ENCODE measurements at places on chromosomes 11 and 22.

DNA sequence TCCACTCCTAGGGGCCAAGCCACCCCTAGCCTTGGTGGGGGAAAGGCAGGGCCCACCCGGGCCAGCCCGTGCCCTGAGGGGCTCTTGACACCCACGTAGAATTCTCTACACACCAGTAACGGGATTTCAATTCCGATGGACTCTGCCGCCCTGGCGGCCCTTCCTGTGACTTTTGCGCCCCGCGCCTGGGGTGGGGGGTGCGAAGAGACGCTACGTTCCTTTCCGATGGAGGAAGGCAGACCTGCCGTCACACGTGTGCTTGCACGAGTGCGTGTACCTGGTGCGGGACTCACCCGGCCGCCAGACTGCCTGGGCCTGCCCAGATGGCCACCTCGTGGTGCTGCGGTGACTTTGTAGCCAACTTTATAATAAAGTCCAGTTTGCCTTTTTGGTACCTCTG lies 5.5 kb downstream of the NPAS4 start:
- H3K4me1 ChIP-seq = no peaks in the 10 kb centered on the region
- no peaks in the 10 kb centered on the region for H3K27me3 ChIP-seq
- DNase-seq = no peak
- no peak overlapping the region for H3K27ac ChIP-seq
- H3K36me3 ChIP-seq = no peaks in the 10 kb centered on the region

- no peak overlapping the region for H3K4me3 ChIP-seq
- H3K27ac ChIP-seq = no peak overlapping the region
- H3K27me3 ChIP-seq = no peaks in the 10 kb centered on the region
- peaks cover 2% of the 10 kb centered on the region for H3K36me3 ChIP-seq
Measured at GRCh38 chr11:108897071-108897481, 232.2 kb downstream of the DDX10 start.

GRCh38 chr11:109785714-109786113 lies 307.5 kb upstream of the ZC3H12C start:
- no peaks in the 10 kb centered on the region for H3K27me3 ChIP-seq
- no peaks in the 10 kb centered on the region for H3K36me3 ChIP-seq
- no peak for DNase-seq
- H3K4me1 ChIP-seq = no peaks in the 10 kb centered on the region

DNA sequence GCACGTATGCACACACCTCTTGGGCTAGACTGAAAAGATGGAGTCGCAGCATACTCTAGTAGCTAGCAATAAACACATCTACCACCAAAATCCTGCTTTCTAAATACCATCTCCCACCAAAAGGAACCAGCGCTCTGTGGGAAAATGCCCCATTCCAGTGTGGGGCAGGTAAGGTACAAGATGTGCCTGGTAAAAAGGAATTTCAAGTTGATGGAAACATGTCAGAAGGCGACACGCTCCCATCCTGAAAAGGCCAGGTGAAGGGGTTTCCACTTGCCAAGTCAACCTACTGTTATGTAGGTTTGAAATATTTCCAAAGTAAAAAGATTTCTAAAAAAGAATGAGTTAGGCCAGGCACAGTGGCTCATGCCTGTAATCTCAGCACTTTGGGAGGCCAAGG lies 8.8 kb downstream of the DGCR2 start:
- no peak overlapping the region for H3K27ac ChIP-seq
- no peak for DNase-seq
- no peaks in the 10 kb centered on the region for H3K36me3 ChIP-seq
- no peak overlapping the region for H3K4me3 ChIP-seq
- H3K4me1 ChIP-seq = peaks cover 71% of the 10 kb centered on the region

DNA sequence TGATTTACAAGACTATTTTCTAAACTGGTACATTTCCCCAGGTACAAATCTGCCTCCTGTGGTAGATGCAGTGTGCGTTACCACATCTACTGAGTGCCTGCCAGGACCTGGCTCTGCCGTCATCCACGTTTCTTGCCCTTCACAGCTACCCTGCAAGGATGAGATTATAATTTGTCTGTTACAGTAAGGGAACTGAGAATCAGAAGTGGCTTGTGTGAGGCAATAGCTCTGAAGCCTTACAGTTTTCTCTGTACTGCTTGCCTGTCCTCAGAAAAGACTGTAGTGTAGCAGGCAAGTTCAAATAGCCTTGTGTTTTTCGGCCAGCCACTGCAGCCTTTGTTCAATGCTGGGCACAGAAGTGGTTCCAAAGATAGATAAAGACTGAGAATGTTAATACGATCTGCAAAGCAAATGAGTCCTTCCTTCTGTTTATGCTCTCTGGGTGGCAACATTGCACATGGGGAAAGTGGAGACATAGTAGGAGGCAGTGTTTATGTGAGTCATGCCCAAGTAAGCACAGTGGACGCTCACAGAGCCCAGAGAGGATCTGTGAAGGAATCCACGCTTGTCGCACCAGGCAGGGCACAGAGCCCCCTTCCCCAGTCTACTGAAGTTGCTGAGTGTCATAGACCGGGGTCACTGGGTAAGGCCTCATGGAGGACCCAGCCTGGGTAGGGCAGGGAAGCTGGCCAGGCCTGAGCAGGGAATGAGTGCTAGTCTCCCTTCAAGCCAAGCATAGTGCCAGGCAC lies 49.1 kb downstream of the MICAL2 start:
- no peak overlapping the region for H3K4me3 ChIP-seq
- no peaks in the 10 kb centered on the region for H3K27me3 ChIP-seq
- DNase-seq = no peak
- peaks cover 6% of the 10 kb centered on the region for H3K36me3 ChIP-seq

DNA sequence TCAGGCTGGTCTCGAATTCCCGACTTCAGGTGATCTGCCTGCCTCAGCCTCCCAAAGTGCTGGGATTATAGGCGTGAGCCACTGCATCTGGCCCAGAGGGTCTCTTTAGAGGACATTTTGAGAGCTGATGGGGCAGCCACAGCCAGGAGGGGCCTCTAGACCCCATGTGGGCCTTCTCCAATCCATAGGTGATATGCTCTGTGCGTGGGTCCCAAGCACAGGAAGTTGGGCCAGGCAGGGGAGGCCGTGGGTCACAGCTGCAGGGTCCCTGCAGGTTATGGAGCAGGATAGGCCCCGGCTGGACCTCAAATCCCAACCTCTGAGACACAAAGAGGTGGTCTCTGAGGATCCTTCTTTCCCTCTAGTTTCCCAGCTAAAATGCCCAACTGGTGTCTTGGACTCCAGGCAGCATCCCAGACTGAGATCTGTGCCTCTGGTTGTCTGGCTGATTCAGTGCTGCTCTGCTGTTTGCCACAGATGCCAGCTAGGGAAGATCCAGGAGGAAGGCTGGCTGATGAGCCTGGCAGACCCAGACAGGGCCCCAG lies 1.5 kb downstream of the LRRC75B start:
- H3K4me1 ChIP-seq = peaks cover 5% of the 10 kb centered on the region
- peak overlapping the region; percentile 21 for H3K4me3 ChIP-seq
- no peak for DNase-seq
- H3K36me3 ChIP-seq = no peaks in the 10 kb centered on the region
- no peaks in the 10 kb centered on the region for H3K27me3 ChIP-seq
- no peak overlapping the region for H3K27ac ChIP-seq

DNA sequence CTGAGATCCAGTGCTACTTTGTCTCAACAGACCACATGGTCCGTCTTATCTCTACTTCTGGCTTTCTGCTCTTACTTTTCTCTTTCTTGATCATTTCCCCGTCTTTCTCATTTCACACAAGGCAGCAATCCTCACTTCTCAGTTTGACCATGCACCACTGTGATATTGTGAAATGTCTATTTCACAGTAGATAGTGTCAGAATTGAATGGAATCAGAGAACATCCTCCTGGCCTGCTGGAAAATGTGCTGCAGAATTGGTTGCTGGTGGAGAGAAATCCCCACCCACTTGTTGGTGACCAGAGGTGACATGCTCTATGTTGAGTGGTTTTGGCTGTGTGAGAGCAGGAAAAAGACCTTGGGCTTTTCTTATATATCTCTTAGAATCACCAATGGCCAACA lies 57.8 kb upstream of the RCN1 start:
- no peak overlapping the region for H3K27ac ChIP-seq
- peaks cover 2% of the 10 kb centered on the region for H3K36me3 ChIP-seq
- no peak for DNase-seq
- peaks cover 64% of the 10 kb centered on the region for H3K27me3 ChIP-seq

DNA sequence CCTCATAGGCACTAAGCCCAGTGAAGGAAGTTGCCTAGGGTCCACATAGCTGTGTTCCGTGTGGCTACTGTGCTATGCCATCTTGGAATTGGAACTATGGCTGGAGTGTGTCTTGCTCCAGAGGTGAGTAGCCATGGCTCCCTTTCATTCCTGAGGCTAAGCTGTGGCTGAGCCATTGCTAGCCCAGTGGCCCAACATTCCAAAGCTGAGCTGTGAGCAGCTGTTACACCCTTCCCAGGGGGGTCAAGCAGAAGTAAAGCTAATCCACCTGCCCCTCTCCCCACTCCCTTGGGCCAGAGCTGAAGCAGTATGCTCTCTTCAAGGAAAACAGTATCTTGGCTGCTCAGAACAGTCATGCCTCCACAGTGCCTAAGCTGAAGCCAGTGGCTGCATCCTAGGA lies 51.1 kb downstream of the USP35 start:
- H3K27me3 ChIP-seq = no peaks in the 10 kb centered on the region
- no peak overlapping the region for H3K27ac ChIP-seq
- no peak for DNase-seq
- H3K4me1 ChIP-seq = peaks cover 7% of the 10 kb centered on the region

DNA sequence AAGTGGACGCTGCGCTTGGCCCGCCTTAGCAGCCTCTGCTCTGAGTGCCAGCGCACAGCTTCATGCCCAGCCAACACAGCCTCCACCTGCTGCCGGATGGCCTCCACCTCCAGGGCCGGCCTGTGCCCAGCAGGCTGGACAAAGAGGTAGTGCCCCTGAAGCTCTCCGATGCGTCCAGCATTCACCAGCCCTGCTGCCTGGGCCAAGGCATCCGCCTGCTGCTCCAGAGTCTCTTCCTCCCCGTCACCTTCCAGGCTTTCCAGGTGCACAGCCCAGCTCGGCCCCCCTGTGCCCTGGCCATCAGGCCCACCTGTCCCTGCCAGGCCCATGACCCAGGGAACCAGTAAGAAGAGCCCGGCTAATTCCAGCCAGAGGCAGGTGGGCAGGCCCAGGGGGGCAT lies 2.5 kb downstream of the PCSK7 start:
- peaks cover 55% of the 10 kb centered on the region for H3K4me1 ChIP-seq
- H3K4me3 ChIP-seq = peak overlapping the region; percentile 98
- peak overlapping the region; percentile 97 for H3K27ac ChIP-seq

DNA sequence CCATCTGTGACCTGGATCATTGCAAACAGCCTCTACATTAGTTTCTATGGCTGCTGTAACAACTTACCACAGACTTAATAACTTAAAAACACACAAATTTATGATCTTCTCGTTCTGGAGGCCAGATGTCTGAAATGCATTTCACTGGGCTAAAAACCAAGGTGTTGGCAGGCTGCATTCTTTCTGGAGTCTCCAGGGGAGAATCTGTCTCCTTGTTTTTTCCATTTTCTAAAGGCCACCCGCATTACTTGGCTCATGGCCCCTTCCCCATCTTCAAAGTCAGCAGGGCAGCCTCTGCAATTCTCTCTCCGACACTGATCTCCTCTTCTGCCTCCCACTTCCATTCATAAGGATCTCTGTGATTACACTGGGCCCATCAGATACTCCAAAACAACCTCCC lies 11.6 kb downstream of the SCGB1A1 start:
- H3K4me3 ChIP-seq = no peak overlapping the region
- H3K27me3 ChIP-seq = no peaks in the 10 kb centered on the region
- peaks cover 24% of the 10 kb centered on the region for H3K4me1 ChIP-seq
- no peak for DNase-seq
- no peak overlapping the region for H3K27ac ChIP-seq

DNA sequence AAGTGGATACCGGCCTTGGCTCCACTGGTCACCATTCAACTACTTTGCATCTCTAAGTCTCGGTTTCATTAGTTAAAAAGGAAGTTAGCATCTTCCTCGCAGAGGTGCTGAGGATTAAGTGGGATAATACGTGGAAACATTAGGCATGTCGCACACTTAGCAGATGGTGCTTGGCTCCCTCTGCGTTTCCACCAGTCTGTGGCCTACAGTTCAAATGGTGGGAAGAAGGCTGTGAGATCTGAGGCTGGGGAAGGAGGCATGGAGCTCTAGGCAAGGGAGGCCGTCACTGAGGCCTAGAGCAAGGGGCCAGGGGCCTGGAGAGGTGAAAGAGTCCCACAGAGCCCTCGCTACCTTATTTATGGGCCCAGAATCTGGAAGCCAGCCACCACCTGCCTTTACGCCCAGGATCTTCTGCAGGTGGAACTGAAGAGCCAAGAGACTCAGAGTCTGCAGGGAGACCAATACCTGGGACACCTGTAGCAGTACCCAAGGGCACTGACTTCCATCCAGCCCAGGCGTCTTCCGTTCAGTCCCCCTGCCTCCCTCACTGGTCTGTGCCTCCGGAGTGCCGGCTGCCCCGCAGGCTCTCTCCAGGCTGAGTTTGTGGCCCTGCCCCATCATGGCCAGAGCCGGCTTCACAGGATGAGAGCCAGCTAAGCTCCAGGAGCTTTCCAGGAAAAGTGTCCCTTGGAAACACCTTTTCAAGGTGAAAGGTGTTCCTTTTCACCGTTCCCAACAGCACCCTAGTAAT lies 66.1 kb upstream of the A4GALT start:
- H3K4me3 ChIP-seq = no peak overlapping the region
- H3K4me1 ChIP-seq = no peaks in the 10 kb centered on the region
- peak overlapping the region; percentile 24 for H3K27ac ChIP-seq
- H3K36me3 ChIP-seq = no peaks in the 10 kb centered on the region
- no peaks in the 10 kb centered on the region for H3K27me3 ChIP-seq

DNA sequence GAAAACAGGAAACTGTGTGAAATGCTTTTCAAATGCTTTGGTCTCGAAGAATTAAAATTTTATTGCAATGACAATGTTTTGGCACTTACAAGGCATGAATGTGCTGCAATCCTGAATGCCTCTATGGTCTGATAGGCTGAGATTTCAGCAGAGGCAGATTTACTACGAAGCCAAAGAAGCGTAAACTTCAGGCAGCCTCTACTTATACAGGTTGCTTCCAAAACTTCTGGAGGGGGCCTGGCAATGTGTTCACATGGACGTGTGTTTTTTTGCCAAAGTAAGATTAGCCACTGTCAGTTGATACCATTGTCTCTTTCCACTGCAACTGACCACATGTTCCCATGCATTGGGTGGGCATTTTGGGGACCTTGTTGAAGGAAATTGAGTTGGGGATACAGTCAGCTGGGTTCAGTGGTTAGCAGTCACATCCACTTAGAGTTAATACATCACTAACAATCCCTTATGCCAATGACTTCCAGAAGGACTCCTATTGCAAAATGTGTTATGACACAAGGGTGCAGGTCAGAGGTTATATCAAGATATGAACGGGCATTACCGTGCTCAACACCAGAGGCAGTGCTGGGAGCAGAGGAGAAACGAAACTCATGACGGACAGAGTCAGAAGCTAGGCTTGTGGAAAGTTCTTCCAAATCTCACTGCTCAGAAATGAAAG lies 48.8 kb downstream of the ABTB2 start:
- H3K36me3 ChIP-seq = no peaks in the 10 kb centered on the region
- no peak for DNase-seq
- no peak overlapping the region for H3K4me3 ChIP-seq
- H3K4me1 ChIP-seq = peaks cover 7% of the 10 kb centered on the region
- H3K27me3 ChIP-seq = peaks cover 25% of the 10 kb centered on the region
